Suprapubic skin (tissue), 4 donors: ENCODE measurements at places on chromosomes 6 and 20. TPM values are rescaled to one million over a fixed set of nuclear protein-coding genes. Genes with fewer than 3 reads are reported as not detected.

DNA sequence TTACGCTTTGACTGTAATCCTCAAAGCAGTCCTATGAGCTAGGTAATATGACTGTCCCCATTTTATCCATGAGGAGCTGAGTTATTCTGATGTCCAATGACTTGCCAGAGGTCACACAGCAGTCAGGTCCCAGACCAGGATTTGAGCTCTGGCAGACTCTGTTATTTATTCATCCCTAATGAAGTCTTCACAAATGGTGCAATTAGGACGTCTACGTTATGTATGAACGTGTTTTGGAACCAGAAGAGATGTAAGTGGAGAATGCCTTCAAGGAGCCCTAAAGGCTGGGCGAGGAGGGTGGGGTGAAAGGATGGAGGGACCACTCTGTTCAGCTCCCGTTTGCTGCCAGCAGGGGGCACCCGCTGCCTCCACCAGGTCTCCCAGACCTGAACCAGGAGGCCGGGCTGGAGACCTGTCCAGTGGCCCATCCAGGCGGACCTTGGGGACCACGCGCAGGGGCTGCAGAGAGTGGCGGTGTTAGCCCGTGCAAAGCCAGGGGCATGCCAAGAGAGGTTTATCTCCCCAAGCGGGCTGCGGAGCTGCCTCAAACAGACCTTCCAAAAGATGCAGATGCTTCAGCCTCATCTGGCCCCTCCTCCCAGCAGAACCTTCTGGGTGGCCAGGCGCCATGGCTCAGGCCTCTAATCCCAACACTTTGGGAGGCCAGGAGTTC lies 15.2 kb upstream of the ZNF335 start:
- DNase-seq, result no peak

- DNase-seq, result no peak
Measured at GRCh38 chr6:50846144-50846851, 27.6 kb downstream of the TFAP2B start.

DNA sequence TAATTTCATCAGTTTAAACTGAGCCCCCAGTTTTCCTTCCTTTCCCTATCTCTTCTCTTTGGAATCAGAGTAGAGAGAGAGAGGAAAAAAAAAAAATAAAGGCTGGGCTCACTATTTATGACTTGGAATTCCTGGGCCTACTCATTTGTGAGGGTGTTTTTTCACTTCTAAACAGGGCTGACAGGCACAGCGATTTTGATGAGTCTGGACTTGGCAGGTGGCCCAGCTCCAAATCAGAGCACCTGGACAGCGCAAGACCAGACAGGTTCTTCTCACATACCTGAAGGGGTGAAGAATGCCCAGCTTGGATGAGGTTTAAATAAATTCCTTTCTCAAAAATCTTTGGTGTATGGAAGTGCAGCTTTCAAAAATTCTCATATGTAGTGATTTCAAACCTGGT lies 122.2 kb downstream of the KIF13A start:
- peak; percentile 75 for DNase-seq

GRCh38 chr6:144405163-144405562 lies 120.0 kb downstream of the UTRN start:
- DNase-seq, result no peak

- no peak for DNase-seq
Measured at GRCh38 chr6:166954118-166954713, 2.1 kb downstream of the RNASET2 start.

- peak; percentile 81 for DNase-seq
Measured at GRCh38 chr20:48025051-48025515, 239.8 kb upstream of the SULF2 start.

DNA sequence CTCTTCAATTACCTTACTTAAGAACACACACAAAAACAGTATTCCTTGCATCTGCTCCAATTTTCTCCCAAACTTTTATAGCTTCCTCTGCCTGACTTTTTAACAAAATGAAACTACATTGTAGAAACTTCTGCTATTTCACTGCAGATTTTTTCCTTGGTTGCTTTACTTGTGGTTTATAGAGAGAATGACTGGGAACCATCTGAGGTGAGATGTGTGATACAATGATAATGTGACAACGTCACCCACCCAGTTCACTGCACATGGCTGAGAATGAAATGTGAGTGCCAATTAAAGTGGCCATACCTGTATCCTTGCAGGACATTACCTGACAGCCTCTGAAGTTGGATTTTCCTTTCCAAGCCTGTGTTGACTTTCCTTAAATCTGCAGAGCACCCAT lies 258.4 kb downstream of the CD83 start:
- DNase-seq, result no peak

DNA sequence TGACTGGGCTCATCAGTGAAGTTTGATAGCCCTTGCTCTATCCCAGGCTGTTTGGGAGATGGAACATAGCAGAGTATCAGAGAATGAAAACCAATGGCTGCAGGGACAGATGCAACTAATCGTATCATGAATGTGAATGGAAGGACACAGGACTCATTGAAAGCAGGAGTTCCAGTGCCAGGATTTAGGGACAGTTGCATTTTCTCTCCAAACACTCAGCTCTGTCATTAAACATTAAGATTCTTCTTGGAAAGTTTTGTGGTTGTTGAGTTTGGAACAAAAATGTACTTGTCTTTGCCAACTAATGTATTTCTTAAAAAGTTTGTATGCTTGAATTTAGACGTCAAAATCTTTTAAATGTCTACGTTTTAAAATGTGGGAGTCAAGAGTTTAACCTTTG lies 31.0 kb upstream of the GSTA5 start:
- no peak for DNase-seq

DNA sequence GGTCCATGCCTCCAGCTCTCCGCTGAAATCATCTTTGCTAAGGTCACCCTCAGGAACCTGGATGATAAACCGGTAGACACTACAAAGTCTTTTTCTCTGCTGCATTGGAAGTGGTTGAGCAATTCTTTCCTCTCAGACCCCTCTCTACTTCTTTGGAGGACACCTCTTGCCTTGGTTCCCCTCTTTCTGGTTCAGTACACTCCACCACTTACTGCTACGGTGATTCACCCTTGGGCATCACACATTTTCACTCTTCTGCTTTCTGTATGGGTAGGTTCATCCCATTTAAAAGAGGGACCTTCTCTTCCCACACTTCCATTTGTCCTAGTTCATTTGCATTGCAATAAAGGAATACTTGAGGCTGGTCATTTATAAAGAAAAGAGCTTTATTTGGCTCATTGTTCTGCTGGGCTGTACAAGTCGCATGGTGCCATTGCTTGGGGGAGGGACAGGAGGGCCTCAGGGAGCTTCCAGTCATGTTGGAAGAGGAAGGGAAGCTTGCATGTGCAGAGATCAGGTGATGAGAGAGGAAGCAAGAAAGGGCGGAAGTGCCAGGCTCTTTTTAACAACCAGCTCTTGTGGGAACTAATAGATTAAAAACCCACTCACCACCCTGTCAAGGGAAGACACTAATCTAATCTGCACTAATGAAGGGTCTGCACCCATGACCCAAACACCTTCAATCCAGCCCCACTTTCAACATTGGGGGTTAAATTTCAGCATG lies 149.7 kb upstream of the TMEM170B start:
- DNase-seq, result no peak

- no peak for DNase-seq
Measured at GRCh38 chr20:48523191-48523995, 304.4 kb downstream of the PREX1 start.

- DNase-seq, result no peak
Measured at GRCh38 chr6:160801418-160801817, 99.4 kb downstream of the PLG start.

- DNase-seq, result no peak
Measured at GRCh38 chr6:15274692-15275387, 29.0 kb downstream of the JARID2 start.

Gene FOXA2
- not detected for total RNA-seq

Gene CD24
- 118 TPM for total RNA-seq

Gene TINAG
- not detected for total RNA-seq

Gene PRRT1
- total RNA-seq, result 2.1 TPM

Gene E2F1
- 4.9 TPM for total RNA-seq

Gene CBFA2T2
- 20.9 TPM for total RNA-seq

Gene DNMT3B
- 3.0 TPM for total RNA-seq

Gene GSTA5
- total RNA-seq, result not detected

Gene SLC17A9
- total RNA-seq, result 0.56 TPM
